ENCODE measurements at places on chromosomes 7 and 10.

- no peak for DNase-seq
Measured at GRCh38 chr10:26457088-26457487, 18.9 kb downstream of the APBB1IP start.

DNA sequence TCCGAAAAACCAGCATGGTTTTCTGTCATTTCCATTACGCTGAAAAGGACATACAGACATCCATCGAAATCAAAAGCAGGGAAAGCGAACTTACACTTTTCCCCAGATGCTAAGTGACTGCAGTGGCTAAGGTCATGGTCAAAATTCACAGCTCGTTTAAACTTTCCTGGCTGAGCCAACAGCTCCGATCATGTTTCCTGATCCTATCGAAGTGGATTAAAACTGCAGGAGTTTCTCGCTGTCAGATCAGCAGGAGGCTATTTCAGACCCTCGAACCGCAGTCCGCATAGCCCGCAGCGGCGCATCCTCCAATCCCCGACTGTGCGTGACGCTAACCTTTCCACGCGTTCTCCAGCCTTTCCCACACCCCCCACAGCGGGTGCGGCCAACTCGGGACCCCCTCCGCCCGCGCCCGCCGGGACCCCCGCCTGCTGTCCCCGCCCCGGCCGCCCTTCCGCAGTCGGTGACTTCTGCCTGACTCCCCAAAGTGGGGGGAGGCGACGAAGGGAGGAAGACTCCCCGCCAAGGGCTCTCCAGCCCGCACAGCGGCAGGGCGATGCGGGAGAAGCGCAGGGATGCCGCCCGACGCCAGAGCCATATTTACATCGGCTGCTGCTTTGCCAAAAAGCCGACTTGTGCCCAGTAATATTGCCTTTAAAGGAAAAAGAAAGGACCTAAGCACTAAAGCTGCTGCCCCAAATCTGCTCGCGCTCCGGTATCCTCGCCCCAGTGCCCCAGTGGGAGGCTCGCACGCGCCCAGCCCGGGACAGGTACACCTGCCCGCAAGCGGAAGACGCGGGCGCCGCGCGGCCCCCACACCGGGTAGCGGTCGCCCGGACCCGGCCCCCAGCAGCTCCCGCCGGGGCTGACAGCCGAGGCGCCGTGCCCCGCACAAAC, 1.2 kb downstream of the PIP4K2A start:
- DNase-seq, result no peak

- DNase-seq, result no peak
Measured at GRCh38 chr7:29042824-29043231, 84.7 kb upstream of the TRIL start.

GRCh38 chr7:98240961-98241673, 10.9 kb downstream of the TECPR1 start:
- DNase-seq, result no peak

- DNase-seq, result no peak
Measured at GRCh38 chr10:25817200-25817599, 116.8 kb upstream of the MYO3A start.

DNA sequence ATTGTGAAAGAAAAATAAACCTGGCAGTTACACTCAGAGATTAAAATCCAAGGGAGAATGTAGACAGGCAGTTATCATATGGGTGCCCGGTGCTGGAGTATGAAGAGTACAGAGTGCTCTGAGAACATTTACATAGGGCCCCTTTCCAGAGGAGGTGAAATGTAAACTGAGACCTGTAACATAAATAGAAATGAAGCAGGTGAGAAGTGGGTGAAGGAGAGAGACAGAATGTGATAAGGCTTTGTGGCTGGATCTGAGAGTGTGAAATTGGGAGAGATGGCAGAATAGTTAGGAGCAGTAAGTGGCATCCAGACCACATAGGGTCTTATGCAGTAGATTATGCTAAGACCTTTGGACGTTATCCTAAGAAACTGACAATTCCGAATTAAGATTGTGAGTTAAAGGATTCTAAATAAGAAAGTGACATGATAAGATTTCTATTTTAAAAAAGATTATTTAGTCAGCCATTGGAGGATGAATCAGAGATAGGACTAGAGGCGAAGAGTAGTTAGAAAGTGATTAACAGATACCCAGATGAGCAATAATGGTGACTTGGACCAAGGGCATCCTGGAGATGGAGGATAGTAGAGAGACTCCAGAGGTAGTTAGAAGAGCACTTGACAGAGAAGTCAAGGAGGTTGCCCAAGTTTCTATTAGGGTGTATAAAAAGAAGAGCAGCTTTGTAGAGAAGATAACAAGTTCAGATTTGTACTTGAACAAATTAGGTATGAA, 36.7 kb downstream of the DNAH11 start:
- DNase-seq, result no peak

DNA sequence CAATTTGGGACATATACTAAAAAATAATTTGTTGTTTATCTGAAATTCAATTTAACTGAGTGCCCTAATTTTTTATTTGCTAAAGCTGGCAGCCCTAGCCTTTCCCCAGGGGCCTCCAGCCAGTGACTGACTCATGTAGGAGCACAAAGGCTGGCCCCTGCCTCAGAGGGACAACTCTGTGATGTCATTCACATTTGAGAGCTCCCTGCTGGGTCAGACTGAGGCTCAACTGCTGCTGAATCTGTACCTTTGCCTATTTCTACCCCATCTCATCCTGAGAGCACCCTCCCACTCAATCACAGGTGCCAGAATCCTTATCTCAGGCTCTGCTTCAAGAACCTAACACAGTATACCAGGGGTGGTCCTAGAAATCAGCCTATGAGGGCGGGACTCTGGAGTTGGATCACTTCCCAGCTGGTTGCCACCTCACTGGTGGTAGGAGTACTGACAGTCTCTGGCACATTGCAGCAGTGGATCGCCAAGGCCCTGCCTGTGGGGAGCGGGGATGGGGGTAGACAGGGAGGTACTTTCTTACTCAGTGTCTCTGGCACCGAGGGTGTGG, 11.6 kb downstream of the GCK start:
- DNase-seq, result no peak

- DNase-seq, result no peak
Measured at GRCh38 chr7:117470777-117471176, 9.0 kb upstream of the CFTR start.

- no peak for DNase-seq
Measured at GRCh38 chr7:327991-328702, 38.2 kb downstream of the FOXL3 start.

- no peak for DNase-seq
Measured at GRCh38 chr10:8047452-8048280, 6.8 kb upstream of the GATA3 start.

DNA sequence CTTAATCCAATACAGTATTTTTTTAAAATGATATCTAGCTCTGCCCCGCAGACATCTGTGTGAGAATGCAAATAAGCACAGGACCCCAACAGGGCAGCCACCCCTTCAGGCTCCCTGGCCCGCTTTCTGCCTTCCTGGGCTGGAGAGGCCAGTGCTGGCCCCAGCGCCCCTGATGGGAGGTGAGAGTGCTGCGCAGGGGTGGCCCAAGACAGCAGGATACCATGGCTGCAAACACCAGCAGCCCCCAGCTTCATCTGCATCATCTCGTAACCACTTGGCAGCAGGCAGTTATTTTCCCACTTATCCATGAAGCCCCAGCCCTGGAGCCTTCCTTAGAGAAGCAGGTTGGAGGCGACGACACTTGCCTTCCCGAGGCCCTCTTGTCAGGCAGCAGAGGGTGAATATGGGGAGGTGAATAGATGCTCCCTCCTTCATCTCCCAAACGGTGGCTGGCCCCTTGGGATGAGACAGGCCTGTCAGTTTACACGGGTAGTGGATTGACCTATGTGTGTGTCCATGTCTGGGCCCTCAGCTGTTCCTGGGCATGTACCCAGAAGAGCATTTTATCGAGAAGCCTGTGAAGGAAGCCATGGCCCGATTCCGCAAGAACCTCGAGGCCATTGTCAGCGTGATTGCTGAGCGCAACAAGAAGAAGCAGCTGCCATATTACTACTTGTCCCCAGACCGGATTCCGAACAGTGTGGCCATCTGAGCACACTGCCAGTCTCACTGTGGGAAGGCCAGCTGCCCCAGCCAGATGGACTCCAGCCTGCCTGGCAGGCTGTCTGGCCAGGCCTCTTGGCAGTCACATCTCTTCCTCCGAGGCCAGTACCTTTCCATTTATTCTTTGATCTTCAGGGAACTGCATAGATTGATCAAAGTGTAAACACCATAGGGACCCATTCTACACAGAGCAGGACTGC, 71.2 kb downstream of the ALOX5 start:
- no peak for DNase-seq

DNA sequence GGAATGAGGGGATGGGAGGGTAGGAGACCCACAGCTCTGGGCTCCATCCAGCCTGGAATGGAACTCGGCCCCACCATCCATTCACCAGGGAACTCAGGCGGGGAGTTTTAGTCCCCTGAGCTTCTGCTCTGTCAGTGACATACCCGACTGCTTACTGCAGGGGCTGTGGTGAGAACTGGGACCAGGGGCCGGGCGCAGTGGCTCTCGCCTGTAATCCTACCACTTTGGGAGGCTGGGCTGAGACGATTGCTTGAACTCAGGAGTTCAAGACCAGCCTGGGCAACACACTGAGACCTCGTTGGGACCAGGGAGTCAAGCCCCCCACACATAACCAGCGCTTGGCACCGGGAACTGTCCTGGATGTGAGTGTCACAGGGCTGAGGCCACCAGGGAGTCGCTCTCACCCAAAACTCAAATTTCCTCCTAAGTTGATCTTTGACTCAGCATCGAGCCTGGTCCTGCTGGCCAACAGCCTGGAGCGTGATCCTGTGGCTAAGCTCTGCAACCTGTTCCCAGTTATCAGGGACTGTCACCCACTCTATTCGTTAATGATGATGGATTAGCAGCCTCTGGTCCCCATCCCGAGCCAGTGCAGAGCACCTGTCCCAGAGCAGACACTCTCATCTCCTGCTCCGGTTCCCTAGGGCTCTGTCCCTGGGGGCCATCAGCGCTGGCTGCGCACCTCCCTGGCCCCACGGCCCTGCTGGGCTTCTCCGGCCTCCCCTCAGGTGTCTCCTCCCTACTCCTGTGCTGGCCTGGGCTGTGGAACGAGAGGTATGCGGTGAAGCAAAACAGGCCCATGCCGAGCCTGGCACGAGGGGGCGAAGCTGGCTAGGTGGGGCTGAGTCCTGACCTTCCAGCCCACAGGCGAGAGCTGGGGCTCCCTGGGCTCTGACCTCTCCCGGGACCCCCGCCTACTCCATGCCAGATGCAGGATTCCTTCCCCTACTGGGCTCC, 902 bp upstream of the CLDN15 start:
- no peak for DNase-seq

DNA sequence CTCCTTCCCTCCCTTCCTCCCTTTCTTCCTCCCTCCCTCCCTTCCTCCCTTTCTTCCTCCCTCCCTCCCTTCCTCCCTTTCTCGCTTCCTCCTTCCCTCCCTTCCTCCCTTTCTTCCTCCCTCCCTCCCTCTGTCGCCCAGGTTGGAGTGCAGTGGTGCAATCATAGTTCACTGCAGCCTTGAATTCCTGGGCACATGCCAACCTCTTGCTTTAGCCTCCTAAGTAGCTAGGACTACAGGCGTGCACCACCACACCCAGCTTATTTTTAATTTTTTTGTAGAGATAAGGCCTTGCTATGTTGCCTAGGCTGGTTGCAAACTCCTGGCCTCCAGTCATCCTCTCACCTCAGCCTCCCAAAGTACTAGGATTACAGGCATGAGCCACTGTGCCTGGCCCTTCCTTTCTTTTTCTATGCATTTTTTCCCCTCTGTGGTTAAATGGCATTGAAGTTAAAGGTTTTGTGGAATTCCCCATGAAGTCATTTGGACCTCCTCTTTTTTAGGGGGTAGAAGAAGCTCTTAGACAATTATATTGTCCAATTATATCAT, 9.6 kb downstream of the KLHDC10 start:
- DNase-seq, result no peak

GRCh38 chr10:67780759-67781538, 57.0 kb downstream of the DNAJC12 start:
- no peak for DNase-seq

DNA sequence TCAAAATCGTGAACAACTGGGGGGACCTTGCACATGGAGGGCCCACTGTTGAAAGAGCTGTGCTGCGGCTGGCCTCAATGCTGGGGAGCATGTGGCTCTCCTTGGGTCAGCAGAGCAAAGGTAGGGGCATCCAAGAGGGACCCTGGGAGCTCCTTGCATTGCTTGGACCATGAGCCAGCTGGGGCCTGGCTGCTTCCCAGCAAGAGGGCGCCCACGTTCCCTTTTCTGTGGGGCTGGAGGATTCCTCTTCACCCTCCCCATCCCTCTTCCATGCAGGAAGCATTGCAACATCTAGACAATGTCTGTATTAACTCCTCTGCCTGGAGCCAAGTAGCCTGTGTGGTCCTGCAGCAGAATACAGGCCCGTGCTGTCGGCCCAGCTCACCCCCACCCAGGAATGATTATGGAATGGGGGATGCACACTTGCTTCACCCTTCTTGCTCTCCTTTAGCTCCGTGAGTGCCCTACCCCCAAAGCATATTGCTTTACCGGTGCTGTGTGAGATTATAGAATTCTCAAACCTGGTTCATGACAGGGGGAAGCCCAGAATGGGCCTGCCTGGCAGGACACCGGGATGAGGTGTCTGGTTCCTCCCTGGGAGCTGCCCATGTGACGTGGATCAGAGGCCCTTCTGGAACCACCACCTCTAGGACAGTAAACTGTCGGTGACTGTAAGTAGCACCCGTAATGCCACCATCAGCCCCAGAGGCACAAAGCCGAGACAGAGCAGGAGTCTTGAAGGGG, 61.9 kb downstream of the SYPL1 start:
- DNase-seq, result no peak

DNA sequence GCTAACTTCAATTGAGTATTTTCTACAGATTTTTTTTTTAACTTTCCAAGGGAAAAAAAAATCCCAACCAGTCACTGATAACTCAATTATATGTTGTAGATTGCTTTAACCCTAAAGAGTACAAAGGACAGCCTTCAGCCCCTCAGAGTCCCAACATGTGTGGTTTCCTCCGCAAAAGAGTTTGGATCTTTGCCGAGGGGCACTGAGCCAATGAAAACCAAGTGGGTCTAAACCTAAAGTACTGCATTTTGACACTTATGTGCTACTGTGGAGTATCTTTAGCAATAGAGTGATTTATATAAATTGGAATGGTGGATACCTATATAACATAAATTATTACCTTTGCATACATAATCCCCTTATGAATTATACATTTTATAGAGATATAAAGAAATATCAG, 91.5 kb downstream of the SEMA3D start:
- DNase-seq, result no peak

- no peak for DNase-seq
Measured at GRCh38 chr7:1095621-1096155, 7.8 kb downstream of the GPER1 start.

- no peak for DNase-seq
Measured at GRCh38 chr10:91551856-91552255, 81.0 kb downstream of the PPP1R3C start.

DNA sequence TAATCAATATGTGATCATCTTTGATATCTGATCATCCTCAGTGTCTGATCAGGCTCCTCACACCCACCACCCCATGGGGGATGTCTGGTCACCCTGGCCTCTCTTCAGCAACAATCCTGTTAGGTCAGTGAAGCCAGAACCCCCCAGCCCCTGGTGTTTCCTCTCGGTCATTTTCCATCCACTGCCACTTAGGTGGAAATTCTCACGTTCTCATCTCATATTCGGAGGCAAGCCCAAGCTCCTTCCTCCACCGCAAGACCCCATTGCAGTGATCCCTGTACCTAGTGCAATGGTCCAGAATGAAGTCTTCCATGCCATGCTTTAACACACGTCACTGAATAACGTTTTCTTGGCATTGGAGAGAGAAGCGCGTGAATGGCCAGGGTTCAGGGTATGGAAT, 103.0 kb upstream of the DNAAF5 start:
- DNase-seq, result no peak
